HEK293T (cell line): ENCODE measurements at places on chromosomes 3 and 15.

DNA sequence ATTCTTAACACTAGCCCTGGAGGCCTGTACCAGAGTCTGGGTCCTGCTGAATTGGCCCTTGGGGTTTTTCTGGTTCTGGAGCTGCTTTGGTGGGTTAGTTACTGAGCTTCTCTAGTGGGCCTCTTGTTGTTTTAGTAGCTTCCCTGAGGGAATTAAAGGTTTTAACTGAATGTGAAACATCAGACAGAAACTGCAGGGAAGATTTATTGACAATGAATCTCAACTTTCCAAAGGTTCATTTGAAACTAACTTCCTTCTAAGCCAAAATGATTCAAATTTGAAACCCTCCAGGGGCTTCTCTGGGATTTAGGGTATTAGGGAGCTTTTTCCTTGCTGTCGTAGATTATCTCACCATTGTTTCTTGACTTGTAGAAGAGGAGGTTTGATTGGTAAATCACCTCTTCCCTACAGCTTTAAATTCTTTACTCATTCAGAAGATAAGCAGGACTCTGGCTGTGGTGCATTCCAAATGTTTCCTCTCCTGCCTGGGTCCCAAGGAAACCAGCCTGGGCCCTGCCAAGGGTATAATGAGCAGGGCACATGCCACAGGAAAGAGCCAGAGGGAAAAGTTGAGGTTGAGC, 71.0 kb downstream of the TP63 start:
- no peak for DNase-seq

DNA sequence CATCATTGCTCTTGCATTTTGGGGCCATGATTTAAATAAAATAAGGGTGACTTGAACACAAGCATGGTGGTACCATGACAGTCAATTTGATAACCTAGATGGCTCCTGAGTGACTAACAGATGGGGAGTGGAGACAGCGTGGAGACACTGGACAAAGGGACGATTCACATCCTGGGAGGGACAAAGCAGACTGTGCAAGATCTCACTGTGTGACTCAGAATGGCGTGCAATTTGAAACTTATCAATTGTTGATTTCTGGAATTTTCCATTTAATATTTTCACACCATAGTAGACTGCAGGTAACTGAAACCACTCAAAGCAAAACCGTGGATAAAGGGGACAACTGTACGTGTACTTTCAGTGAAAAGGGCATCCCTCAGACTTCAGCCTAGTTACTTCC, 25.5 kb downstream of the MCCC1 start:
- DNase-seq, result no peak

DNA sequence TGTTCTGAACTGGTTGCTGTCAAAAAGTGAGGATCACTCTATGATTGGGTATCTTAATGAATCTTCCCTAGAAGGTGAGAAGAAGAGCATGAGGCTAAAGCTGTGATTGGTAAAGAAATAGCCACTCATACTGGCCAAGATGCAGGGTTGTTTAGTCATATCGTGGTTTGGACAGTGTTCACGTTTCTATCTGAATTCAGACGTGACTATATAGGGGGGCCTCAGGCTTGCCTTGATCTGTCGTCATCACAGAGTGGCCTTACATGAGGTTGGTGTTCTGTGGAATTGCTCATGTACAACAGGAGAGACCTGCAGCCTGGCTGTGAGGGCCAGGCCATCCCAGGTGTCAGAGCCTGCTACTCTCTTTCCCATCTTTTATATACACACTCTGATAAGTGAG, 12.4 kb downstream of the RTP2 start:
- DNase-seq, result no peak

GRCh38 chr3:64417816-64418215, 192.6 kb upstream of the PRICKLE2 start:
- DNase-seq, result no peak

DNA sequence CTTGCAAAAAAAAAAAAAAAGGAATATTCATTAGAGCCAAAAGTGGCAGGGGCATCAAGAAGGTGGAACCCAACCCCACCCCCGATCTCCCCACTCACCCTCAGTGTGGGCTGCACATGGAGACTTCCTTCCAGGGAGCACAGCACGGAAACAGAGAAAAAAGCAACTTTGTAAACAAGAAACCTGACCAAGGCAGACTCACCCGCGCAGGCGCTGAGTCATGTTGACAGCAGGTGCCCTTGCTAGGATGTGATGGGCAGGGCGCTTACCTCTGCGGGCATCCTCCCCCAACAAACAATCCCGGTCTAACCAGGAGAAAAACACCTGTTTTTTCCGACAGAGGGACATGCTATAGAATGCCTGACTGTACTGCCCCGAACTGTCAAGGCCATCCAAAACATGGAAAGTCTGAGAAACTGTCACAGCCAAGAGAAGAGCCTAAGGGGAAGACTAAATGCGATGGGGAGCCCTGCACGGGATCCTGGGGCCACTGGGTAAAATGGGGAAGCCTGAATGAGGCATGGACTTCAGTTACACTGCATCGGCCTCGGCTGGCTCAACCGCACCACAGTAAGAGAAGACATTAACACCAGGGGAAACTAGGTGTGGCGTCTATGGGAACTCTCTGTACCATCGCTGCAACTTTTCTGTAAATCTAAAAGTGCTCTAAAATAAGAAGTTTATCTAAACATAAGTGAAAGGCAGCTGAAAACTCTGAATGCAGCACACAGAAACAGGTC, 66.7 kb upstream of the GATA2 start:
- DNase-seq, result no peak

GRCh38 chr3:191141728-191142127, 57.3 kb upstream of the OSTN start:
- no peak for DNase-seq

GRCh38 chr3:191721390-191721861, 260.5 kb downstream of the PYDC2 start:
- no peak for DNase-seq

- no peak for DNase-seq
Observed at GRCh38 chr3:85740561-85740960, 781.8 kb downstream of the CADM2 start.

GRCh38 chr15:61841466-61841865, 218.8 kb downstream of the VPS13C start:
- DNase-seq, result no peak

DNA sequence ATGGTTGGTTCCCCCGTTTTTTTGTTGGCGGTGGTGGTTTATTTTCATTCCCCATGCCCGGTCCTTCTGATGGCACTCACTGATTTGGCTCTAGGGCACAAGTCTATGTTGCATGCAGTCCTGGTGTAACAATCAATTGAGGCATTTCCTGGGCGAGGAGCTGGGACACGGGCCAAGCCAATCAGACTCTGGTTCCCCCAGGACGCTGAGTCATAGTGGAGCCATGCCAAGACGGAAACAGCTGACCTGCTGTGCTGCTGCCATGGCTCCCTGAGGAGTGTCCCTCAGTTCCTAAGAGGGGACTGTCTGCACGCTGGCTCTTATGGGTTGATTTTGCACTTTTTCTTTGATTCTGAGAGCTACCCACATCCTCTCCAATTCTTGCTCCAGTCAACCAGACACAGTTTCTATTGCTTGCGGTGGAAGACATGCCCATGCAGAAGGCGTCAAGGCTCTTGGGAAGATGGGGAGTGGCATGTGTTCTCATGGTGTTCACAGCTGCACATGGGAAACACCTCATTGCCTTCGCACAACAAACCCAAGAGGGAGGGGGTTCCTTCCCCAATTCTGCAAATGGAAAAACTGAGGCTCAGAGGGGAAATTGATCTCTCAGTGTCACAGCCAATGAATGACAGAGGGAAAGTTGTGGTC, 28.3 kb upstream of the ALDH1L1 start:
- no peak for DNase-seq

- DNase-seq, result no peak
Observed at GRCh38 chr3:126666658-126667528, 12.0 kb upstream of the TXNRD3 start.

GRCh38 chr3:39447637-39448483, 19.6 kb upstream of the MOBP start:
- peak; percentile 83 for DNase-seq

DNA sequence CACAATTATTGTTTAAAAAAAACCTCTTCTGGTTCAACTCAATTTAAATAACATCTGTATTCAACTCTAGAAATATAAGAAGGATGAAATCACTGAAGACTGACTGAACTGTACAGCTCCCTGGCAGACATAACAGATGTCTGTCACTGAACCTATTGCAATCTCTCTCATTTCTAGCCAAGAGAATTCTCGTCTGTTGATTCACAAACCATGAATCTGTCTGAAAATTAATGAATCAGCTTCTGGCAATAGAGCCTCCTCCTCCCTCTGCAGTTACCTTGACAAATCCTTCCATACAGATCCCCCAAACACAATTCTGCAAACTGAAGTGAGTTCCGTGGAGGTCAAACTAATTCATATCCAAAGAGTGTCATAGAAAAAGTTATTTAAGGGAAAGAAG, 561.4 kb downstream of the PYDC2 start:
- no peak for DNase-seq

DNA sequence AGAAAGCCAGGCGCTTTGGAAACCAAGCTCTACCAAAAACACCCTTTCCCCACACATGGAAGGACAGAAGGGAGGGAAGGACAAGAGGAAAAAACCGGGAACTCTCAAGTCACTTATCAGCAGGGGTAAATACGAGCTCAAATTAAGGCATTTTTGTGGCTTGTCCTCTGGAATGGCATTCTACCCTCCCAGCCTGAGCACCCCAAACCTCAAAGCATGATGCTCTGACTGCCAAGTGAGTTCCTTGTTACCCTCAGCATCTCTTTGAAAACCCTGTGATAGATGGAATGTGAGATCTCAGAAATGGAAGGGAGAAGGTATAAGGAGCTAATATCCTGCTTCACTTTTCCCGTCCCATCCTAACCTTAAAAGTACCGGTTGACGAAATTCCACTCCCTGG, 8.1 kb upstream of the CSPG5 start:
- no peak for DNase-seq

GRCh38 chr3:37210230-37210629, 35.8 kb upstream of the LRRFIP2 start:
- DNase-seq, result no peak

DNA sequence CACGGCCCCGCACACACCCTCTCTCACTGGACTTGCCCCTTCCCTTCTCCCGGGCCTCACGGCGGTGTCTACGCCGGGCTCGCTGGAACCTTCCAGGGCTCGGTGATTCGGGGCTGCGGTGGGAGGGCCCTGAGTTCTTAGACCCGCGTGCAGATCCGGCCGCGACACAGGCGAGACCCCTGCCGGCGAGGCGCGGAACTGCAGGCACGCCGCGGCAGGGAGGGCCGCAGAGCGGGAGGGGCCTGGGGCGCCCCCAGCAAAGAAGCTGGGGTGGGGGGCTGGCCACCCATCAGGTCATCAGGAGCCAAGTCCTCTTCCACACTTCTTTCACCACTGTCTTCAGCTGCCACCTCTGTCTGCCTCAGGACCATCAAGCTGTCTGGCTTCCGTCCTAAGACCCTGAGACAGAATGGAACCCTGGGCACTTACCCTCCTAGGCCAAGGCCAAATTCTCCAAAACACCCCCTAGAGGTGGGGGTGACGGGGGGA, 164.5 kb downstream of the XXYLT1 start:
- peak; percentile 72 for DNase-seq

DNA sequence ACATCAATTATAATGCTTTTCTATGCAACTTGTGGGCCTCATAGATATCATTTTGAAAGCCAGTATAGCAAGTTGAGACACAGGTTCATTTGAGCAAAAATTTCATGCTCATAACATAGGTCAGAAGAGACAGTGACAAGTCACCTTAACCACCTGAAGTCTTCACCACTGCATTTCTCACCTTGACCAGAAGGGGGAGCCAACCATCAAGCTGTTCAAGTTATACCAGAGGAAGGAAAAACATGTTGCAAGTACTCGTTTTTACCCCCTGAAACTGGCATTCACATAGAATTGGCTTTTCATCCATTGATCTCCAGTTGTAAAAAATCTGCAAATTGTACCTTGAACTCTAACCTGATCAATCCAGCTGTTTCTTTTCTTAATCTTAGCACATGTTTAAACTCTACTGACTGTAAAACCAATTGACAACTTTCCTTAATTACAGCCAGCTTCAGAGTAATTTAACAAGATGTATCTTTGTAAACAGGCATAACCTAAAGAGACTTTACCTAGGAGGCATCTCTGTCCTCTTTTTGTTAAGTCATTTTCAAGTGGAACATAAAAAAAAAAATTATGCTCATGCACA, 1.4 kb downstream of the LMOD3 start:
- DNase-seq, result peak; percentile 67

DNA sequence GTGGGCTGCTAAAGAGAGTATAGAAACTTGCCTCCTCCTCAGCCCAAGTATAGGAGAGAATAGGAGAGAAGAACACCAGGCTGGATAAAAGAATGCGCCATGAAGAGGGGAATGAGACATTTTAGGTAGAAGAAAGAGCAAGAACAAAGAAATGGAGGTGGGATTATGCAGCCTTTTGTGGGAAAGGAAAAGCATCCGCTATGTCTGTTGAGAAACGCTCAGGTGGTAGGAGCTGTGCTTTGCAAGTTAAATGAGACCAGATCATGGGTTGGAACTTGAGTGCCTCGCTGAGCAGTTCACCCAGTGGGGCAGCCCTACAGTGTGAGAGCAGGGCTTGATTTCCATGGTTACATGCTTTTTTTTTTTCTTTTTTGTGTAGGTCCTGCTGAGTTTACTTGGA, 11.5 kb upstream of the RTP1 start:
- DNase-seq, result no peak

GRCh38 chr15:95911570-95912279, 418.8 kb upstream of the NR2F2 start:
- peak; percentile 22 for DNase-seq

- DNase-seq, result no peak
Observed at GRCh38 chr3:120471643-120472042, 20.9 kb upstream of the FSTL1 start.

DNA sequence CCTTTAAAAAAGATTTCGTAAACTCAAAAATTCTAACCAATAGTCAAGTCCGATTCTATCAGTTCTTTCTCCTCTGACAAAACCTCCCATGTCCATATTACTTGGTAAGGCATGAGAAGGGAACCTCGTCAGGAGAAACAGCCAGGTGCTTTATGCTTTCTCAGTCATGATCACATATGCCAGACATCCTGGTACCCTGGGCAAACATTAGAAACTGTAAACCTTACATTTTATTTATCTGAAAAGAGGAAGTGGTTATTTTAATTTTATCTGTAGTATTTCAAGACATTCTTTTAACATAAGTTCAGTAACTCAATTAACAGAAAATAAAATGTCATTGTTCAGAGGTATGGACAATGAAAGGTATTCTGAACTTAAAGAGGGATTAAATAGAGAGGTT, 474.8 kb upstream of the GBE1 start:
- no peak for DNase-seq

DNA sequence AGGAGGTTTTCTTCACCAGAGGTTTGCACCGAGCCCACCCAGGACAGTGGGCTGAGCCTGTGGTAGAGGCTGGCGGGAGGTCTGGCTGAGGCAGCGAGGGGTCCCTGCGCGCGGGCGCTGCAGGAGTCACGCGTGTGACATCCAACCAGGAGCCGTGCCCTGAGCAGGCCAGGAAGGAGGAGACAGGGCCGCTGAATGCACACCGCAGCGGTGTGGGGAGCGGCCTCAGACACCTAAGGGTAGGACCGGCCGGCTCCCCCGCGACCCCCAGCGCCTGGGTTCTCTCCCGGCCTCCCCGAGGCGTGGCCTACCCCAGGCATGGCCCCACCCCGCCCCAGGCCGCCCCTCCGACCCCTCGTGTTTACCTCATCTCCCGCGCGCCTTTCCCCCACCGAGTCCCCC, 412 bp downstream of the SLC41A3 start:
- DNase-seq, result peak; percentile 59

- no peak for DNase-seq
Observed at GRCh38 chr15:74788683-74789151, 6.8 kb downstream of the CSK start.
